ENCODE measurements at places on chromosomes 4 and X.

DNA sequence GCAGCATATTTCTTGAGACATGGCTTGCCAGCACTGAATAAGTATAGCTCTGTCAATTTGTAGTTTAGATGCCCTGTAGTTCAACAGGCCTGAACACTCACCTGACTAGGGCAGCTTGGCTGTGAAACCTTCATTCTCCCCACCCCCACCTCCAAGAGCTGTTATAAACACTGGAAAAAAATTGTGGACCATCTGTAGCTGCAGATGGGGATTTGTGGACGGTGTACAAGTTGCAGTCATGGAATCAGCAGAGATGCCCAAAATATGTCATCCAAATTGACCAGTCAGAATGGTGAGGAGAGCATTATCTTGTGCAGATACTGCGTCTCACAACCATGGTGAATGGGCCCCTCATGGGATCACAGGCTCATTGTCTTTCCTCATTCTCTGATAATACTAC is 76.2 kb upstream of the PAQR3 start:
- no peak for DNase-seq

DNA sequence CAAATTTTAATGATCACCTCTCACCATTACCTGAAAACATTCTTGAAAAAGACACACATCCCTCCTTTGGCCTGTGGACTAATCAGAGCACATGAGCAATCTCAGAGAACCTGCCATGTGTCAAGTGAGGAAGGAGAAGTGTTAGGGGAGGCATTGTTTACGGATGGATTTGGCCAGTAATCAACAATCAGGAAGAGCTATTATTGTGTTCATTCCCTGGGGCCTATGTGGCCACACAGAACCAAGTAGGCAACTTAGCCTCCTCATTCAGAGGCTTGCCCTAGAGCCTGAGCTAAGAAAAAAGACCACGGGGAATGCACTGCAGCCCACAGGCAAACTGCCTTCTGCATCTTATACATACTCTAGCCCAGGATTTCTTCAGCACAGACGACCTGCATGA is 40.6 kb upstream of the DOCK11 start:
- no peak for DNase-seq

GRCh38 chrX:103586314-103586646 is 965 bp downstream of the TCEAL4 start:
- no peak for DNase-seq

DNA sequence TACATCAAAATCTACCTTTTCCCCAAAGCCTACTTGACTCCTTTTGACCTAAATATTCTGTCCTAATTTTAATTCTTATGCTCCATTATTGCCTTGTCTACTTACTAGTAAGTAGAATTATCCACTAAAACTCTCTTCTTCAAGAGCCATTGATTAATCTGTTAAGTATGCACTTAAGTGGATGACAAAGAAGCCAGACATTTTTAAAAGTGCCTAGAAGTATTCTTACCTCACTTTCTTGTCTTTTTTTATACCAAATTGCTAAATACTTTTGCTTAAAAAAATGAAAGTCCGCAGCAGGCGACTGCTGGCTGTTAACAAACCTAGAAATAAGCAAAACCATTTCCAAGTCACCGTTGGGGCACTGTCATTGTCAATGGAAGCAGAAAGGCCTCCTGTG is 20.1 kb upstream of the FRMPD4 start:
- no peak for DNase-seq

DNA sequence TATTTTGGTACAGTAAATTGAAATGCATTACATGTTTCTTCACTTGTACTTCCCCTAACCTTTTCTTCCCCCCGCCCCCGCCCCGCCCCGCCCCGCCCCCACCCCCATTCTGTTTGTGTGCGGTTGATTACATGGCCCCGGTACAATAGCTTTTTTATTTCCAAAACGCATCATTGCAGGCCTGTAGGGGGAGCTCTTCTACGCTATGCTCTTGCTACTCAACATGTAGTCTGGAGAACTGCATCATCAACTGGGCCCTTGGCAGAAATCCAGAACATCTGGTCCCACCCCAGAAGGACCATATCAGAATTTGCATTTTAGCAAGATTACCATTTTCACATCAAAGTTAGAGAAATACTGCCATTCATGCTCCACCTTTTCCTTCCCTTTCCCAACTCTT is 333.3 kb upstream of the DDX53 start:
- DNase-seq, result no peak

DNA sequence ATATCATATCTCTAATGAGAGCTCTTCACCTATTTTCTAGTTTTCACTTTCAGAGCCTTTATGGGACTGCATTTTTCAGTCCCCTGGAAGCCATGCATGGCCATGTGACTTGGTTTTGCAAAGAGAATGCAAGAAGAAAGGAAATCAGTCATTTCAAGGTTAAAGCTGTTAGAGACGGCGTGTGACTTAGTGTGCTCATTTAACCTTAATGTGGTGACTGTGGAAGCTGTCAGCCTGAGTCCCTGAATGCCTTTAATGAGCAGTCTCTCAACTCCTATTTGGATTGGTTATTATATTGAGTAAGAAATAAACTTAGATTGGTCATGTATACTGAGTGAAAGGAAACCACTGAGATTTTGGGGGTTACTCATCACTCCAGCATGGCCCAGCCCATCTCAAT is 212.7 kb downstream of the KCNIP4 start:
- no peak for DNase-seq
